ENCODE measurements at places on chromosomes 11 and 22.

- DNase-seq = no peak
Measured at GRCh38 chr11:29481738-29482137, 535.1 kb downstream of the KCNA4 start.

DNA sequence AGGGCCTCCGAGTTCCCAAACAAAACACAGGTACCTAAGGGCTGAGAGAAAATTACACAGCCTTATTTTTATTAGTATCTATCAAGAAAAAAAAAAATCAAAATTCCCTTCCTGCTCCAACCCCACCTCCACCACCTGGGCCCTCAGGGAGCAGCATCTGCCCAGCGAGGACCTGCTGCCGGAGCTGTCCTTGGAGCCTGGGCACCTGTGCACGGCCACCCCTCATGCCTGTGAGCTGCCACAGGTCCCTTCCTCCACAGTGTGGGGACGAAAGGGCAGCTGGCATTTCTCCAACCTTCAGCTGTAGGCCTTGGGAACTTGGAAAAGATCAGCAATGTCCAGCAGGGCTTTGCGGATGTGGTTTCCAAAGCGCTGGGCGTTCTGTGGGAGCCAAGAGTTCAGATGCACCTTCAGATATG lies 6.3 kb upstream of the SYCE3 start:
- DNase-seq = no peak

DNA sequence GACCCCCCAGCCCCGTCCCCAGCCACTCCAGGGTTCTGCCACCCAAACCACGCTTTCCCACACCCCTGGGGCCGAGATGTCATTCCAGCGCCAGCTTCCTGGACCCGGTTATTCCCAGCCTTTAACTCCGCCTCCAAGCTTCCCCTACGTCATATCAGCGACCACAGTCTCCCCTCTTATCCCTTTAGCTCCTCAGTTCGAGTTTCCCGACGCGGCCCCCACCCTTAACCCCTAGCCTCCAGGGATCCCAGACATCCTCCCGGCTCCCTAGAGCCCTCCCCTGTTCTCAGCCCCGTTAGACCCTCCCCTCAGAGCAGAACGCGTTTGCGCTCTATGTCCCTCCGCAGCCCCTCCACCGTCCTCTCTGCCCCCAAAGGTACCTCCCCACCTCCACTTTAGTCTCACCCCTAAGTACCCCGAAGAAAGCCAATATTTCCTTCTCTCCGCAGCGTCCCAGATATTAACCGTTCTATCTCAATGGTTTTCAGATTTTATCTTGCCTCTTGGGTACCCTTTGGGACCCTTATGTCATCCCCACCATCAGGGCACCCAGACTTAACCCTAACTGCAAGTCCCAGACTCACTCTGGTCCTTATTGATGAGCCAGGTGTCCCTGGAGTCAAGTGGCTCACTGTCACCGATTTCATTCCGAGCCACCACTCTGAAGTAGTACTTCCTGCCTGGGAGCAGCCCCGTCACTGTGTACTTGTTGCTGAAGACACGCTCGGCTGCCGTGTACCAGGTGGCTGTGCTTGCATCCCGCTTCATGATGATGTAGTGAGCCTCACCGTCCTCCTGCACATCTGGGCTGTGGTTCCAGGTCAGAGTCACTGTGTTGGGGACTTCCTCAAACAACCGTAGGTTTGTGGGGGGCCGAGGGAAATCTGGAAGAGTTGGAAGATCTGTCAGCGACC lies 8.0 kb downstream of the TMEM86A start:
- no peak for DNase-seq

DNA sequence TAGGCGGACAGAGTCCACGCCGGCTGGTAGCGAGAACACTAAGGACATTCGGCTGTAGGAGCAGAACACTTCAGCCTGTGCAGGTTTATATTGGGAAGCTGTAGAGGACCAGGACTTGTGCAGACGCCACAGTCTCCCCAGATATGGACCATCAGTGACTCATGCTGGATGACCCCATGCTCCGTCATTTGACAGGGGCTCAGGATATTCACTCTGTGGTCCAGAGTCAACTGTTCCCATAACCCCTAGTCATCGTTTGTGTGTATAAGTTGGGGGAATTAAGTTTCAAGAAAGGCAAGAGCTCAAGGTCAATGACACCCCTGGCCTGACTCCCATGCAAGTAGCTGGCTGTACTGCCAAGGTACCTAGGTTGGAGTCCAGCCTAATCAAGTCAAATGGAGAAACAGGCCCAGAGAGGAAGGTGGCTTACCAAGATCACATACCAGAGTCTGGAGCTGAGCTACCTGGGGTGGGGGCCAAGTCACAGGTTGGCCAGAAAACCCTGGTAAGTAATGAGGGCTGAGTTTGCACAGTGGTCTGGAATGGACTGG lies 17.2 kb downstream of the P2RY2 start:
- DNase-seq = no peak

- no peak for DNase-seq
Measured at GRCh38 chr11:106668147-106668546, 350.1 kb downstream of the GUCY1A2 start.

DNA sequence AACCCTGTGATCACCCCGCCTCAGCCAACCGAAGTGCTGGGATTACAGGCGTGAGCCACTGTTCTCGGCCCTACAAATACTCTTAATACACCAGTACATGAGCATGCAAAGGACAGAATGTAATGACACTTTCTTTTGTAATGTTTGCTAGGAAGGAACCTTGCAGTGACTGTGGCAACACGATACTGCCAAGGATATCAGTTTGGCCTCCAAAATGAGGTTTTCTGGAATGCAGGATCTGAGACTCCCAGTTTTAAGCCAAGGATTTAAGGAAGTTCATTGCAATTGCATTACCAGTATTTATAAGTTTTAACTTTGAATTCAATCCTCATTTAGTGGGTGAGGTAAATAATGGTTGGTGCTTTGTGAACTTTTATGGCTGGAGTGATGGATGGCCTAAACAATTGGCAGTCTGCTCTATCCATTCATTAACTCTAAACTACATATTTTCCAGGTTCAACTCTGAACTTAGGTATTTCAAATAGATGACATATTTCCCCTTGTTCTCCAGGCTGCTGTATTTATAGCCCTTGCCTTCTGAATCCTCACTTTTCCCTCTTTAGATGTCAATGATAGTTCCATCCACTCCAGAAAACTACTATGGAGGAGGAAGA lies 330.3 kb downstream of the C11orf87 start:
- DNase-seq = no peak

DNA sequence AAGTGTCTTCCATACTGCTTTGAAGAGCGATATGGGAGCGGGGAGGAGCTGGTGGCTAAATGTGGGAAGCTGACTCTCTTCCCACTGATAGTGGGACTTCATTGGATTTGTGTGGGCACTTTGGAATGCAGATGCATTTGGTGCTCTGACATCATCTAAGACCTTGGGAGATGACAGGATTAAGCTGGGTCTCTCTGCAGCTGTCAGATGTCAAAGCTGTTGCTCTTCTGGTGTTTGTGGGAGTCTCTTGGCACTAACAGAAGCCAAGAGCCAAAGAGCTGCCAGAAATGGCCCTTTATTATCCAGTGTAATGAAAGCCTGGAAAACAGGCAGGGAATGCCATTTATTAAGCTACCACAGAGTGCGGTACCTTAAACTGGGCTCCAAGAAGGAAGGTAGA lies 20.6 kb downstream of the GRAMD1B start:
- no peak for DNase-seq

GRCh38 chr11:27161071-27161470 lies 120.5 kb downstream of the BBOX1 start:
- DNase-seq = no peak

DNA sequence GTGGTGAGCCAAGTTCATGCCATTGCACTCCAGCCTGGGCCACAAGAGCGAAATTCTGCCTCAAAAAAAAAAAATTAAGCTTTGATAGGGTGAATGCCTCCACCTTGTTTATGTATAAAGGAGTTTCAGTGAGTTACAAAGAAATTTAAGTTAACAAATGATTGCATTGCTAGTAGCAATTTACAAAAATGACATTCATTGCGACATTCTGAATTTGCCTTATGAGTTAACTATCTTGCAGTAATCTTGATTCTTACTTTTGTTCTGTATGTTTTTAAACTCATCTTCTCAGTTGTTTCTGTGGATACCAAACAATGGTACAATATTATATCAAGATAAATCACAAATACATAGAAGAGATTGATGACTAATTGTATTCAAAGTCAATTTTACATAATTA lies 207.0 kb downstream of the DDX10 start:
- DNase-seq = no peak

GRCh38 chr11:33040862-33041453 lies 1.6 kb downstream of the TCP11L1 start:
- DNase-seq = no peak

DNA sequence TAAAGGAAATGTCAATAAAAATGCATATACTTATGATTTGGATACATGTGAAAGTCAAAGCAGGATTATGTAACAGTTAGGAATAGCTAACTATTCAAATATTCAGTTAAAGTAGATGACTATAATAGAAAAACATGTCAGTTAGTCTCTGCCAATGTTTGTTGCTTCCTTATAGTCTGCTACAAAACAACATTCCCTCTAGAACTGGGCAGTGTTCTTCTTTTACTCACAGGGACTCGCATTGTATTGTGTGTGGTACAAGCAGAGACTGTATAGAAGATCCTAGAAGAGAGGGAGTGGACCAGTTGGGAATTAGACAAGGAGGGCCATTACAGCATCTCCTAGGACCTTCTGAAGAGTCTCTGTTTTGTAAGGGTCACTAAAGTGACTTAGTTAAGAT lies 10.6 kb downstream of the ACAT1 start:
- DNase-seq = no peak

DNA sequence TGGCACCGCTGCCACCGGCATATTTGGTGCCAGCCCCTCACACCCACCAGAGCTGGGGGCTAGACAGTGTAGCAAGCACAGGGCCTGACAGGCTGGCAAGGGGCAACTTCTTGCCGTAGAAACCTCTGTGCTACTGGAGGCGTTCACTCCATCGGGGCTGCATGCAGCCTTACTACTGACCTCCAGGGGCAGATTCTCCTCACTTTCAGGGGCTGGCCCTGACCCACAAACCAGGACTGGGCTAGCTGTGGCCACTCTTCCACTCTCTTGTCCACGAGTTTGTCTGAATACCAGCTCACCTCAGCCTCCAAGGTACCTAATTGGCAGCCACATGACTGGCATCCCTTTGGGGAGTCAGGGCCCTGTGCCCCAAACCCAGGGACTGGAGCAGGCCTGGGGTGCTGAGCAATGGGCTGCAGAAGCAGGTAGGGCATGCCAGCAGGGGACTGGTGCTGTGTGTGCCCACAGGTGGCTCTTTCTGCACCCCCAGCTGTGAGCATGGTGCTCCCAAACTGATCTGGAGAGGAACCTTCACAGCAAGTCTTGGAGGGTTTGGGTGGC lies 2.1 kb upstream of the LMO1 start:
- peak; percentile 49 for DNase-seq

DNA sequence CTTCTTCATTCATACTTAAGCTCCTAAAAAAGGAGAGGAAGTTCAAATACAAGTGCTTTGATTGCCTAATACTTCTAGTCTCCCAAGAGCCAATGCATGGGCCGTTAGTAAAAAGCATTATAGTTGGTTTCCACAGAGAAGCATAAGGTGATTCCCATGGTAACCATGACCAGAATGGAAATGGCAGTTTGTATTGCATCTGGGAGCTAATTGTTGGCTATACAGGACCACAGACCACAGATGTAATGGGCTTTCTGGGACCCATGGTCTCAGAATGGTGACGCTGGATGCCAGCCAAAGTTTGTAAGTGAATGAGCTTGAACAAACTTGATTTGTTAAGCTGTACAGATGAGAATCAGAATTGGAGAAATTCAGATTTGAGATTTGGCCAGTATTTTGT lies 333.9 kb upstream of the C11orf87 start:
- no peak for DNase-seq

DNA sequence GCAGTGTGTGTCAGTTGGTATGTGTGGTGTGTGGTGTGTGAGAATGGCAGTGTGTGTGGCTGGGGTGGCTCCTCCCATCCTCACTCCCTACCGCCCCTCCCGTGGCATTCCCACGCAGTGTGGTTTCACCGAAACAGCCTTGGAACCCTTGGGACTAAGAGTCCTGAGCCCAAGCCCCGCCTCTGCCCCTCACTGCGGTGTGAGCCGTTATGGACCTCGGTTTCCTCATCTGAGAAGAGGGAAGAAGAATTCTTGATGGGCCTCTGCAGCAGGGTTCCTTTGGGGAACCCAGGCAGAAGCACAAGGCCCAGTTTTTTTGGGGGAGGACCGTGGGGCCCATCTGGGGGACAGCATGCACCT lies 7.2 kb downstream of the UPK3A start:
- no peak for DNase-seq

DNA sequence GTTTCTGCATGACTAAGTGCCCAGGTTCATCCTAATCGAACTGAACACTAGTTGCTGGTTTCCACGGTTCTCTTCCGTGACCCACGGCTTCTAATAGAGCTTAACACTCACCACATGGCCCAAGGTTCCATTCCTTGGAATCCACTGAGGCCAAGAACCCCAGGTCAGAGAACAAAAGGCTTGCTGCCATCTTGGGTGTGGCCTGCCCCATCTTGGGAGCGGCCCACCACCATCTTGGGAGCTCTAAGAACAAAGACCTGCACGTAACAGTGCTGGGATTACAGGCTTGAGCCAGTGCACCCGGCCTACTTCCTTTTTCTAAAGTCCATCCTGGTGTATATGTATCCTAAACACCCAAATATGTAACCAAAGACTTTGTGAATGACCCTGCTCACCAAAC lies 68.8 kb downstream of the SLC35F2 start:
- DNase-seq = no peak

GRCh38 chr22:38316364-38317121 lies 690 bp downstream of the CSNK1E start:
- DNase-seq = peak; percentile 41

GRCh38 chr11:74037309-74037708 lies 28.4 kb upstream of the UCP3 start:
- DNase-seq = no peak

GRCh38 chr22:46149512-46150033 lies 753 bp upstream of the PPARA start:
- DNase-seq = no peak

DNA sequence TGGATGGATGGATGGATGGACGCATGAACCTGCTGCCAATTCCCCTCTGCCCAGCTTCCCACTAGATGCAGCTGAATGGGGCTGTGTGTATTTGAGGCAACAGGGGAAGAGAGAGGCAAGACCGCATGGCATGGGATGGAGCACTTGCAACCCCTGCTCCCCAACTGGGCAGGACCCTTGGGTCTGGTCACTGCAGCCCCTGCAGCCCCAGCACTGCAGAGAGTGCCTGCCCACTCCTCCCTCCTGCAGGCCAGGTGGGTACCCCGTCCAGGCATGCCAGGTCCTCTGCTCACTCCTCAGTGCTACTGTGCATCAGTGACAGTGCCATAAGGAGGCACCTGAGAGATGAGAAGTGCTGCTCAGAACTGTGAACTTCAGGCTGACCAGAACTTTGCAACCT lies 40.3 kb downstream of the OSBPL5 start:
- DNase-seq = no peak

- DNase-seq = no peak
Measured at GRCh38 chr11:63761188-63761587, 7.4 kb downstream of the ZFTA start.

- no peak for DNase-seq
Measured at GRCh38 chr11:43685440-43685839, 4.9 kb downstream of the HSD17B12 start.

- DNase-seq = no peak
Measured at GRCh38 chr11:134643115-134644012, 231.3 kb upstream of the B3GAT1 start.

- no peak for DNase-seq
Measured at GRCh38 chr22:42863349-42863961, 6.4 kb upstream of the ARFGAP3 start.

- DNase-seq = no peak
Measured at GRCh38 chr22:25892678-25893077, 150.7 kb downstream of the MYO18B start.
